ENCODE measurements at places on chromosomes 7 and 10.

GRCh38 chr7:33534833-33535232 lies 370.5 kb upstream of the BMPER start:
- no peak for DNase-seq

DNA sequence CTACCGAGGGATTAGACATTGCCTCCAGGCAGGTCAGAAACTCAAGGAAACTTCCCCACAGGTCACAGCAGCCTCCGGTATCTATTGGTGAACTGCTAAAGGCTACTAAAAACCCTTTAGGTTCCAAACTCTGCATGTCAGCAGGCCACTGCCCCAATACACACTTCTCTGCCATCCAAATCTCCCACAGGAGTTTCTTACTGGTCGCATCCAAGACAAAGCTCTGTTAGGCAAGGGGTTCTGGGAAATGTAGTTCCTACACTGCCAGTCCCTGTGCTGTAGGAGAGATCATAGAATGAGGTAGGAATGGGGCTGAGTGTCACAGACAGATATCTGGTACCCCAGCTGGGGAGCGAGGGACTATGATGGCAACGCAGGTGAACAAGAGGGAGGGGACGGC lies 757.0 kb upstream of the C7orf33 start:
- DNase-seq, result peak; percentile 18

DNA sequence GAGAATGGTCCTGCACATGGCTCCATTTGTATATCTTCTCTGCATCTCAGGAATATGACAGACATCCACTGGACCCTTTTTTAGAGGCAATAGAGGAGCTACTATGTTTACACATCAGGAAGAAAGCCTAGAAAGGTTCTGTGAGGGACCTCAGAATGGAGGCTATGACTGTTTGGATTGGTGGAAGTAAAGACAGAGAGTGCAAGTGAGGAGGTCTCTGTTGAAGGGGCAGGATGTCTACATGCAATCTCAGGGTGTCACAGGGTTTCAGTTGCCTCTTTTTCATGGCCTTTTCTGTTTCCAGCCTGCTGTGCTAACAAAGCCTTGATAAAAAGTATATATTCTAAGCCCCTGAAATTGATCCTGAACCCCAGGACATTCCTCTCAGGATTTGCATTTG lies 9.7 kb upstream of the GIMAP6 start:
- no peak for DNase-seq

- no peak for DNase-seq
Measured at GRCh38 chr7:142722248-142722794, 27.0 kb upstream of the PRSS1 start.

DNA sequence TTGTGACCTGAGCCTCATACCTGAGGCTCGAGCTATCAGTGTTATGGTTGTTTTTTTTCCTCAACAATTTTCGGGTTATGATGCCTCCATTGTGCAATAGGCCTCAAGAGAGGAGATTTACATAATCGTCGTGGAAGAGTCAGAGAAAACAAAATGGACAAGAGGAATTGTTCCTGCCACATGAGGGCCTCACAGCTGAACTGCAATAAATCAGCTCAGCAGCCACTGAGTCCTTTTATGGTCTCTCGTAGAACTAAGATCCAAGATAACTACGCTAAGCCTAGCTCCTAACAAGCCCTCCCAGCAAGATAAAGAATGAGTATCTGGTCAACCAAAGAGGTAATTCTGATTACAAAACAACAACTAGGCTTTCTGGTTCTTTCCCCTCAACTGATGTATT lies 336.8 kb downstream of the WDR11 start:
- DNase-seq, result no peak

DNA sequence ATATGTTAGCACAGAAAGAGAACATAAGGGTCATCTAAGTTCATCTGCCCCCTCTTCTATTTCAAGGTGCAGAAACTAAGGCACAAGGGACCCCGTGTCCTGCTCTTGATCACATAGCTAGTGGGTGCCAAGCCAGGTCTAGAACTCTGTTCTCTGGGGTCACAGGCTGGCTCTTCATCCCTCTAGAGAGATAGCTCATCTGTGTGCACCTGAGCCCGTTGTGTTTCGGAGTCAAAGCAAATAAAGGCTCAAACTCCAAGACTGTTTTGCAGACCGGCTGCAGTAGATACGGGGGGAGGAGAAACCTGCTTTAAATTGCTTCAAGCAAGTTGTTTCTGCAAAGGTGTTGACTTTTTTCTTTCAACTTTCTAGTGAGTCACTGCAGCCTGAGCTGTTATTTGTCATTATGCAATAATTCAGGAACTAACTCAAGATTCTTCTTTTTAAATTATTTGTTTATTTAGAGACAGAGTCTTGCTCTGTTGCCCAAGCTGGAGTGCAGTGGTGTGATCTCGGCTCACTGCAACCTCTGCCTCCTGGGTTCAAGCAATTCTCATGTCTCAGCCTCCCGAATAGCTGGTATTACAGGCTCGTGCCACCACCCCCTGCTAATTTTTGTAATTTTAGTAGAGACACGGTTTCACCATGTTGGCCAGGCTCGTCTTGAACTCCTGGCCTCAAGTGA lies 6.5 kb downstream of the BLVRA start:
- DNase-seq, result no peak

- no peak for DNase-seq
Measured at GRCh38 chr7:47302560-47302959, 279.4 kb downstream of the TNS3 start.

DNA sequence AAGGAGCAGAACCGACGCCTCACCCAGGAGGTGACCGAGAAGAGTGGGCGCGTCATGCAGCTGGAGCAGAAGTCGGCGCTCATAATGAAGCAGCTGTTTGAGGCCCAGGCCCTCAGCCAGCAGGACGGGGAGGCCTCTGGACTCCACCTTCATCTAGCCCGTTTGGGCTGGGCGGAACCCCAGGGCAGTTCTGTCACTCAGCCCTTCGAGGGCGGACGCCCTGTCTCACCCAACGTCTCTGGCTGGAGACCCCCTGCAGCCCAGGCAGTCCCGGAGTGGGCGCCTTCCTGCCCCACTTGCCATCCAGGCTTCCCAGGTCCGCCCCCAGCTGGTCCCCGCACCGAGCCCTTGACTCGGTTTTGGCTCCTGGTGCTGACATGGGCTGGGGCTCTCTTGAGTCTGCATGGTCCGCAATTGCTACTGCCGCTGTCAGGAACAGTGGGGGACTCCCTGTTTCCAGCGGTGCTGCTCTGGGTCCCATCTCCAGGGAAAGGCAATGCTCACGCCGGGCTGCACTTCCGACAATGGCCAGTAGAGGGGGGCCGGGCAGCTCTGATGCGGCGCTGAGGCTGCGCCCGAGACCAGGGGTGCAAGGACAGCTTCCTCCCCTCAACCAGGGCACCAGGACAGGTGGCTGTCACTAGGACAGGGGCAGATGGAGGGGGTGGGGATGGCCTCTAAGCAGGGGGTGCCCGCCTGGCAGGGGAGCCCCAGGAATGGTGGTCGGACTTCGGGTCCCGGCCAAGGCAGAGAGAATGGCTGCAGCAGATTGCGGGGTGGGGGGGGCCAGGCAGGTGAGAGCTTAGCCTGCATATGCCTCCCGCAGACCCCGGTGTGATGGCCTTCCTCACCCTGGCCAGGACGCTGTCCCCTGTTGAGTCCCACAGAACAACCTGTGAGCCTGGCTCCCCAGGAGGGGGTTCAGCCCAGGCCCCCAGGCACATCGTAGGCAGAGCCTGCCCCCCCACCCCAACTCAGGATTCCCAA lies 71.2 kb upstream of the KCTD7 start:
- DNase-seq, result peak; percentile 52

DNA sequence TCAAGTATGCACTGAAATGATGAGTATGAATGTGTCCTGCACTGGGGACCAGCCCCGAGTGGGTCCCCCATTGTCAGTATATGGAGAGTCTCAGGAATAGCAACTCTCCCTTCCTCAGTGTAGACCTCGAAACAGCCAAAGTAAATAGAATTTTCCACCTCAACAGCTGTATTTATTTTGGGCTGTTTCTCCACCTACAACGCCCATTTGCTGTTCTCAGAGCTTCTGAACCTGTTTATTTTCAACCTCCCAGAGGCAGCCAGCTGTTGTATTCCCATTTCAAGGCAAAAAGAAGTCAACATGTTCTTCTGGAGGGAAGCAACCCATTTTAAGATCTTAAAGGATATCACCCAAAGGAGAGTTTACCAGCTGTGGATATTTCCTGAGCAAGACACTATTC lies 59.6 kb upstream of the BICC1 start:
- DNase-seq, result peak; percentile 65

- DNase-seq, result peak; percentile 82
Measured at GRCh38 chr7:8063706-8064297, 95.2 kb downstream of the GLCCI1 start.

DNA sequence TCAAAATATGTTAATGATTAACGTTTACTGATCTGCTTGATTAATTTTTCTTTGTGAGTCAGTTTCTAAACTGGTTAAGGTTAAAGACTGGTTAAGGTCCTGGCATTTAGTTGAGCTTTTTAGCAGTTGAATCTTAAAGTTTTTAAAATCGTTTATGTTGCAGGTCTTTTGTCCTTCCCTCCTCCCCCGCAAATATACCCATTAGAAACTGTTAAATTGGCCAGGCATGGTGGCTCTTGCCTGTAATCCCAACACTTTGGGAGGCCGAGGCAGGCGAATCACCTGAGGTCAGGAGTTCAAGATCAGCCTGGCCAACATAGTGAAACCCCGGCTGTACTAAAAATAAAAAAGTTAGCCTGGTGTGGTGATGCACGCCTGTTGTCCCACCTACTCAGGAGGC lies 100.9 kb downstream of the PODXL start:
- DNase-seq, result no peak

- no peak for DNase-seq
Measured at GRCh38 chr10:95229724-95230627, 35.9 kb downstream of the ACSM6 start.

GRCh38 chr7:112336936-112337576 lies 113.2 kb upstream of the IFRD1 start:
- no peak for DNase-seq

GRCh38 chr10:77700086-77700485 lies 62.5 kb upstream of the KCNMA1 start:
- no peak for DNase-seq

DNA sequence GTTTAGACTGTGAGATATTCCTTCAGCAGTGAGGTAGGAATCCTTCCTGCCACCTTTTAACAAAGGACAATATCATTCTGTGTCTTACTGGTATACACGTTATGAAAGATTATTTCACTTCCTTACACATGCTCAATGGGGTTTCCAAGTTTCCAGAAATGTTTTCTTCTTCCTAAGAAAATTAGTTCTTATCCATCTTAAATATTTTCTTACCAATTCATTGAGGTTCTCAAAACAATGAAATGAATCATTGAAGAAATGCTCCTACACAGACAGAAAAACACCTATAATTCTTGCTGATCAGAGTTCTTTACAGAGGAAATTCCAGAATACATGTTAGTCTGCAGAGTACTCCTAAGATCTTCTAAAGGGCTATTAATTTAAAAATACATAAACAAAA lies 51.4 kb upstream of the SEC61G start:
- DNase-seq, result no peak

- DNase-seq, result no peak
Measured at GRCh38 chr7:141500608-141501007, 50.6 kb upstream of the AGK start.

- no peak for DNase-seq
Measured at GRCh38 chr10:104002911-104003310, 36.0 kb downstream of the SLK start.

DNA sequence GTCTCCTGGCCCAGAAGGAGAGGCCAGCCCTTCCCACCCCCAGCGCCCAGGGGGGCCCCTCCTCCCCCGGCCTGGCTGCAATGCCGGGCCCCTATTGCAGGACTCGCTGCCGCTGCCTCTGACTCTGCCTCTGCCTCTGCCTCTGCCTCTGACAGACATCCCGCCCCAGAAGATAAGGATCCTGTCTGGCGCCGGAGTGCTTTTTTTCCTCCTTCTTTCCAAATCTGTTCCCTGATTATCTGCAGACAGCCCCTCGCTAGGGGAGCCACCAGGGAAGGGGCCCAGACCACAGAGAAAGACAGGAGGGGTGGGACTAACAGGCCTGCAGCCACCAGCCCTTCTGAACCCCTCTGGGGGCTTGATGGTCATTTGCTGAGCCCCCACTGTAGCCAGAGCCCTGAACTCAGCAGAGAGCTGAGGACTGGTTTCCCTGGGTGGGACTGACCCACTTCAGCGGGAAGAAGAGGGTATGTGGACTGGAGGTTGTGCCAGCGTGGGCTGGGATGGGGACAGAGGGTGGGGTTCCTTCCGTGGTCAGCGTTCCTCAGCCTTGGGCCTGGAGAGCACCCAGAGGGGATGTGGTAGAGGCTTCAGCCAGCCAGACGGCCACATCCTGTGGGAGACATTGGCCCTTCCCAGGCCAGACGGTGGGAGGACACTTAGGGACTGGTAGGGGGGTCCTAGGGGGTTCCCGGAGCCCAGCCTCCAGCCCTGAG lies 22.8 kb downstream of the UNC5B start:
- DNase-seq, result no peak

DNA sequence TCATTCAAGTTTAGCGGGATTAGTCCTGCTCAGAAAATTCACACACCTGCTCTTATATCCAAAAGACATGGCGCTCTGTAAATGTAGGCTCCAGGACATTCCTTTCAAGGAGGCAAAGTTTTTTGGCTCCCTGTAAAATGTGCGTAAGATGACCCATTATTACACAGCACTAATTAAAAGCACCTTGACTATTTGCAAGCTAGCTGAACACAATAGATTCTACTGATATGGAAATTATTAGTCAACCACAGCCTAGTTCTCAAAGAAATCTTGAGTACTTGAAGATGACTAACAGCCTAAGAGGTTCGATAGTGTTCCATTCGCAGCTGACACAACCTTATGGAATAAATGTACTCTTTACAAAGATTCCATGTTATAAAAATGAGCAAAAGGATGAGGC lies 175.2 kb downstream of the BMPER start:
- DNase-seq, result no peak

DNA sequence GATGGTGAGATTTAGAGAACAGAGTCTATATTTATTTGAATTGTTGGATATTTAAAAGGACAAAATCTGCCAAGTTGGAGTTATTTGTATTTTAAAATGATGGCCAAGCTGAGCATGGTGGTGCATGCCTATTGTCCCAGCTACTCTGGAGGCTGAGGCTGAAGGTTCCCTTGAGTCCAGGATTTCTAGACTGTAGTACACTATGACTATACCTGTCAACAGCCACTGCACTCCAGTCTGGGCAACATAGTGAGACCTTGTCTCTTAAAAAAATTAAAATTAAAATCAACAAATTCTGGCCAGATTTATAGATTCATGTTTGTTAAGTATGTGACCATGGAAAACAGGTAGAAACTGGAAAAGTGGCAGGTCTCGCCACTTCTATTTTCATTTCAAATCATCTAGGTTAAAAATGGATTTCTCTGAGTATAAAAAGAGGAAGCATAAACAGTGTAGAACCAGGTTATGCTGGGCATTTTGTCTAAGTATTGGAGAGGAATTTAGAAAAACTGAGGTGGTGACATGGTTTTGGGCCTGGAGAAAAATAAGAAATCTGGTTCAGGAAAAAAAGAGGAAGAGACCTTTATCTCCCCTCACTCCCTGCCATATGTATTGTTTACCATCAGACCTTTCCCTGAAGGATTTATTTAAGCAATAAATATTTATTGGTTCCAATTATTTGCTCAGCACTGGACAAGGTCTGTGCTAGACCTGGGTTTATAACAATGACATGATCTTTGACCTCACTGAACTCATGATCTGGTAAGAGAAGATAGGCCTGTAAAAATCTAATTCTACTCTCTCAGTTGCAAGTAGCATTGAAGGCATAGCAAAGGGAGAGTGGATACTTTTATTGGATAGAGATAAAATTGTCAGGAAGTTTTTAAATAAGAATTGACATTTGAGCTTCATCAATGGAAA lies 134.2 kb downstream of the TSPAN12 start:
- DNase-seq, result no peak

GRCh38 chr10:58608351-58608750 lies 95.7 kb downstream of the BICC1 start:
- DNase-seq, result no peak
